ENCODE measurements at places on chromosomes 16 and 17.

GRCh38 chr17:71628306-71628705 is 492.5 kb upstream of the SOX9 start:
- no peak for DNase-seq

DNA sequence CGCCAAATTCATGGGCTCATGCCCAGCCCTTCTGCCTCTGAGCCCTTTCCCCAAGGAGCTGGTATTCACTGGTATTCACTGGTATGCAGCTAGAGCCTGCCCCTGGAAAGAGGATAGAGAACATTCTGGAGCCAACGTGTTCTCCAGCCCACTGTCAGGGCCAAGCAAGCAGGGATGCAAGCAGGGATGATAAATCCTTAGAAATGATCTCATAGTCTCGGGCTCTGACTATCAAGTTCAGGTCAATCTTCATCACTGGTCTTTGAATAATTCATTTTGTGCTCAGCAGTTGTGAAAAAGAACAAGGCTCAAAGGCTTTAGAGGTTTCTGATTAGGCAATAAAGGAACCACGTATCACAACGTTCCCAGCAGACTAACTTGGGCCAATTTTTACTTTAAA is 57.3 kb downstream of the CACNG5 start:
- no peak for DNase-seq

DNA sequence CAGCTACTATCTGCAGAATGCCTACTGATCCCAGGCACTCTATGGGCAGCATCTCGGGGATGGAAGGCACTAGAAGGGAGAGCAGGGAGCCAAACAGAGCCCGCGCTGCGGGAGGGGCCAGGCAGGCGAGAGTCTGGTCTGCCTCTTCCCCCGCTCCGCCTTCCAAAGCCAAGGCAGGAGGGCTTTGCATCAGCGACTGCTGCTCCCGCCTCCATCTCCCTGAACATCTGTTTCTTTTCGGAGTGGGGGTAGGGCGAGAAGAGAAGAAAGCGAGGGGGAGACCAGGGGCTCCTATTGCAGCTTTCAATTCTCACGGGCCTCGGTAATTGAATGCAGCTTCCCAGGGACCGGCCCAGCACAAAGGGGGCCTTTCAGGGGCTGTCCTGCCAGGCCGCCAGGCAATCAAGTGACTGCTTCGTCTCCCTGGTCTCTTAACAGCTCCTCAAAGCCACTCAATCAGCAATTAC is 31.4 kb upstream of the CDC42EP4 start:
- DNase-seq: no peak

GRCh38 chr17:49224198-49224996 is 6.2 kb downstream of the PHOSPHO1 start:
- DNase-seq: no peak

- no peak for DNase-seq
Measured at GRCh38 chr16:27685807-27686206, 135.9 kb downstream of the KATNIP start.

DNA sequence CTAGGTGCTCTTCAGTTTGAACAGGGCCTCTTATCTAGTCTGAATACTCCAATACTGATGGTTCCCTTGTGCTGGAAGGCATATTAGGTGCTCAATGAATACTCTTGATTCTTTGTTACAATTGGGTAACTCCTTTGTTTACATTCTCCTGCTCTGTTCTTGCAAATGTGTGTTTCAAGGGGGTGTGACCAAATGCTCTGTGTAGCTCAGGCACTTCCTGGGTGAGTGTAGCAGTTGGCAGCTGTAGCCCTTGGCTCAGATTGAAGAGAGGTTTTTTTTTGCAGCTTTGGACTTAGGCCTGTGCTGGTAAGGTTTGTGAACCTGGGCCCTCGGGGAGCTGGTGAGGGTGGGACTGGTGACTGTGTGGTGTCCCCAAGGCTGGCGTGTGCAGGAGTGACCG is 20.2 kb downstream of the TBCD start:
- no peak for DNase-seq

GRCh38 chr17:4199818-4200402 is 56.9 kb downstream of the CYB5D2 start:
- no peak for DNase-seq

DNA sequence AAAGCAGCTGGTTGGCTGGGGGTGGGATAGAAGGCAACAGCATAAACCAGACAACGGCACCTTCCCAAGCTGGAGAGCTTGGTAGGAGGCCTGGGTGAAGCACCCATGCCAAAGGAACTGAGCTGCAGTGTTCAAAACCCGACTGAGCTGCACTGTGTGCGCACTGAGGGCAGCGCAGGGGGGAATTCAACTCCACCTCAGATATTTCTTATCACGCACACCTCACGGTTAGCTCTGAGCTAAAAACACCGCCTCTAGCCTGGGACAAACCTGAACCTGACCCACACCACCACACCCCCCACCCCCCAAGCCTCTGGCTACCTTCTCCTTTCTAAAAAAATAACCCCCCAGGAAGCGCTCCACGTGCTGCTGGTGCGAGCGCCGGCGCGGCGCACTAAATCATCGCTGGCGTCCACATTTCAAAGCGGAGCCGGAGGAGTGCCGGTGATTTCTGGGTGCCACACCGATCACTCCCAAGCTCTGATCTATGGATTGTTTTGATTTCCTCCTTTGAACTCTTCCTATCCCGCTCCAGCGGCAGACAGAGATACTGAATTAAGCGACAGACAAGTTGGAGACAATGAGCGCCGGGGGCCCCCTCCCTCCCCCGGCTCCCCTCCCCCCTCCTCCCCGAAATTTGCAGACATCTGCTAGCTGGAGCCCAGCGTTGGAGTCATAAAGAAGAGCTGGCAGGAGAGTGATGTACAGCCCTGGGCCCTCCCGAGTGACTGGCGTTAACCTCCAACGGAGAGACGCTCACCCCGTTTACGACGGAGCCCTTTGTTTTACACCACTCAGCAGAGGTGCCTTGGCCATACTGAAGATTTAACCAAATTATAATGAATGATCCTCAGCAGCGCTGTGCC is 85.0 kb downstream of the NOG start:
- no peak for DNase-seq

DNA sequence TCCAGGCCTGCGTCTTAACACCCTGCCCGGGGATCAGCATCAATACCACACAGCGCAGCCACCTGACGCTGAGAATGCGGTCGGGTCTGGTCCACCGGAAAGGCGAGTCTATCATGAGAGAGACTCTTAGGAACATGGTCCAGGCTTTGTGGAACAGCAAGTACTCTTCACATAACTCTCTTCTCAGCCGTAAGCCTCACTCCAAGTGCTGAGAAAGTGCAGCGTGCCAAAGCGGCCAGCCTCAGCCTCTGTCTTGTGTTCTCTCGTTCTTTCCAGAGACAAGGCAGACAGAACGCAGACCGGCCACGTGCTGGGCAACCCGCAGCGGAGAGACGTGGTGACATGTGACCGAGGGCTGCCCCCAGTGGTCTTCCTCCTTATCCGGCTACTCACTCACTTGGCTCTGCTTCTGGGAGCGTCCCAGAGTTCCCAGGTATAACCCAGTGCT is 34.4 kb upstream of the ENDOV start:
- DNase-seq: no peak

- DNase-seq: no peak
Measured at GRCh38 chr17:74801896-74802295, 25.8 kb upstream of the NAT9 start.

DNA sequence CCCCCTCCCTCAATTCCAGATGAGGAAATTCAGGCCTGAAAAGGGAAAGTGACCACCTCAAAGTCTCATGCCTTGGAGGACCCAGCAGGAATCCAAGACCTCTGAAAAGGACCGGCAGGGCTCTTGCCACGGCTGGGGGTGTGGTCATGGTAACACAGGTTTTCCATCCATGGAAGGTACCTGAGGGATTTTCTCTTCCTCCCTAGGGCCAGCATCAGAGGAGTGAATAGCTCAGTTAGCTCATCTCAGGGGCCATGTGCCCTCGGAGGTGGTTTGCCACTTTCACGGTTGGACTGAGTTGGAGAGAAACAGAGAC is 1.3 kb downstream of the CIITA start:
- no peak for DNase-seq

GRCh38 chr17:81082177-81083073 is 47.5 kb downstream of the BAIAP2 start:
- no peak for DNase-seq

DNA sequence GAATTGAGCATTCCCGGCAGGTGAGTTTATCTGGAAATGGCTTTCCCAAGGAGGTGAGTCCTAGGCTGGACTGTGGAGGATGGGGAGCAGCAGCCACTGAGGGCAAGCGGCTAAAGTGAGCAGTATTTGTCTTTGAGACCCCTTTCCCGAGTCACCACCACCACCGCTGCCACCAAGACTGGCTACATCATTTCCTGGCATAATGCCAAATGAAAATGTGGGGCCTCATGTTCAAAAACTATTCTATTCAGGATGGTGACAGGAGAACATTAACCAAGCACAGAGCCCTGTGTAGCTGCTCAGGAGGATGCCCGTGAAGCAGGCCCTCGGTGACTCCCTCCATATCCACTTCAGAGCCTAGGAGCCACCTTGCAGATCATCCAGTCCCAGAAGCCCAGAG is 46.0 kb downstream of the NOG start:
- no peak for DNase-seq

DNA sequence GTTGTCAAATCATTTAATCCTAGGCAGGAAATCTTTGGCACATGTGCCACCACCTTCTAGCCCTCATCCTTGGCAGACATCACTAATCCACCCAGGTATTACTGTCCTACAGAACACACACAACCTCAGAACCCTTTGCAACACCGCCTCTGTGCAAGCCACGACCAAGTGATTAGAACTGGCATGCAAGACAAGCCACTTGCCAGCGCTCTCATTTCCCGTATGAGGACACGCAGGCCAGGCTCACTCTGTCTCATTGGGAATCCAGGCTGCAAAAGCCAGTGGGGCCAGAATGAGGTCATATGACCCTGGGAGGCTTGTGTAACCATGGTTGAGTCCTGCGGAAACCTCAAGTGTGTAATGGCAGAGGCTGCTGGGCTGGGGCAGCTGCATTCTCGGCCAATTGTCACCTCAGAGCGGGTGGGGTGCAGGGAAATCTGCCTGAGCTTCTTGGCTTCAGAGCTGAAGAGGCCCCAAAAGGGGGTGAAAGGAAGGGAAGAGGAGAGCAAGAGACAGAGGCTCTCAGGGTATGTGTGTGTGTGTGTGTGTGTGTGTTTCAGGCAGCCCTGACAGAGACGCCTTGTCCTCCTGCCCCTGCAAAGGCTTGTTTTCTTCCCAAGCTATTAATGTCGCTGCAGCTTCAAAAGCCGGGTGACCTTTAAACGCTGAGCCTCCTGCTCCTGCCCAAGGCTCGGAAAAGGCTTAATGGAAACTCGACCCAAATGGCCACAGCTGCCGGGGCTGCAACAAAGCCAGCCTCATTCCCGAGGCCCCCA is 43.2 kb upstream of the MRPS23 start:
- DNase-seq: no peak

DNA sequence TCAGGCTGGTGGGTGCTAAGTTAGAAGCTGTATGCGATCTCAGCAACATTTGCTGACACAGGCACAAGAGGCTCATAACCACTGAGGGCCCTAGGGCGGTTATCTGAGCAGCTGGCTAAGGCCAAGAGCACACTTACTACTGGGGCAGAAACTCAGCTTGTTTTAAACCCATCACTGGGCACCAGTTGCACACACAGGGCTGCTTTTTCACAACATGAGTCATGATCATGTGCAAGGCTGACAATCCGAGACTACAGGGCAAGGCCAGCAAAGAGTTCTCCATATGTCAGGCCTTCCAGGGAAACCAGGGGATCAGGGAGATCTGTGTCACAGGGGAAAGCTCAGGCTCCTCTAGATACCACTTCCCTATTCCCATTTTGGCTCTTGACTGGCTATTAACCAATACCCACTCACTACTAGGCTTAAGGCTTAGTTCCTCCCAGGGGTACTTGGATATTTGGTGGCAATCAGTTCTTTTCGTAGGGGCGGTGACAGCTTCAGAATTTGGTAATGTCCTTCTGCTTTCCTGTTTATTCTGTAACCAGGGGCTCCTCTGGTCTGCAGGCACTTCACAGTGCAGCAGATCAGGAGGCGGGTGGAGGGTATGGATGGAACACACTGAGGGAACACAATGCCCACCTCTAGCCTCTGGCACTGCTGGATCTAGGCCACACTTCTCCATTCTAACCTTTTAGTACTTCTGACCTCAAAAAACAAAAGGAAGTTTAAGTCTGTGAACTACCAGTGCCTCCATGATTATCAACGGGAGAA is 44.9 kb upstream of the ERN1 start:
- DNase-seq: no peak

GRCh38 chr17:78313735-78314648 is 45.9 kb downstream of the SOCS3 start:
- DNase-seq: peak; percentile 53

GRCh38 chr17:36503456-36504155 is 17.1 kb downstream of the ZNHIT3 start:
- DNase-seq: no peak

DNA sequence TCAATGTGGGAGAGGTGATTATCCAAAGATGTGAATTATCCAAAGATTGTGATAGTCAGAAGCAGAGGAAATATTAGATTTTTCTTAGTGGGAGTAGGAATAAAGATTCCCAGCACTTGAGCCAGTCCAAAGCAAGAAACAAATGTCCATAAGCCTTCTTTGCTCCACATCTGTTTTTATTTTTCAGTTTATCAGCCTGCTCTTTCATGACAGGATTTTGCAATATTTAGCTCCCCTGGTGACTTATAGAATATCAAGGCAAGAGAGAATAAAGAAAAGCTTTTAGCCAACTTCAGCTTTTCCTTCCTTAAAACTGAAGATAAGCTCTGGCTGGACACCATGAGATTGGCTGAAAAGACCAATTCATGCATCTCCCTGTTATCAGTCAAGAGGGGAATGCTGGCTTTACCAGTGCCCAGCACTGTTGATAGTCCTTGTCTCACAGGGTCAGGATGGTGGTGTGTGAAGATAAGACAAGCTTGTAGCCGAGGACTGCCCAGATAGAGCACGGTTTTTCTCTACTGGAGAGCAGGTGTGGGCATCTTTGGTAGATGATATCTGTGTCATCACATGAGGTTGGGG is 706.5 kb downstream of the KCNJ2 start:
- no peak for DNase-seq

GRCh38 chr17:74351552-74352210 is 10.0 kb downstream of the BTBD17 start:
- DNase-seq: no peak

GRCh38 chr17:73396431-73397277 is 84.9 kb upstream of the CDC42EP4 start:
- DNase-seq: no peak
